ENCODE measurements at places on chromosomes 2 and 18.

DNA sequence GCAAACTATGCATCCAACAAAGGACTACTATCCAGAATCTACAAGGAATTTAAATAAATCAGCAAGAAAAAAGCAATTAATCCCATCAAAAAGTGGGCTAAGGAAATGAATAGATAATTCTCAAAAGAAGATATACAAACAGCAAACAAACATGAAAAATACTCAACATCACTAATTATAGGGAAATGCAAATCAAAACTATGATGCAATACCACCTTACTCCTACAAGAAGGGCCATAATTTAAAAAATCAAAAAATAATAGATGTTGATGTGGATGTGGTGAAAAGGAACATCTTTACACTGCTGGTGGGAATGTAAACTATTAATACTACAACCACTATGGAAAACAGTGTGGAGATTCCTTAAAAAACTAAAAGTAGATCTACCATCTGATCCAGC lies 164.7 kb downstream of the ZBTB7C start:
- no peak for DNase-seq

GRCh38 chr2:215436705-215437565 lies 1.1 kb upstream of the FN1 start:
- no peak for DNase-seq

DNA sequence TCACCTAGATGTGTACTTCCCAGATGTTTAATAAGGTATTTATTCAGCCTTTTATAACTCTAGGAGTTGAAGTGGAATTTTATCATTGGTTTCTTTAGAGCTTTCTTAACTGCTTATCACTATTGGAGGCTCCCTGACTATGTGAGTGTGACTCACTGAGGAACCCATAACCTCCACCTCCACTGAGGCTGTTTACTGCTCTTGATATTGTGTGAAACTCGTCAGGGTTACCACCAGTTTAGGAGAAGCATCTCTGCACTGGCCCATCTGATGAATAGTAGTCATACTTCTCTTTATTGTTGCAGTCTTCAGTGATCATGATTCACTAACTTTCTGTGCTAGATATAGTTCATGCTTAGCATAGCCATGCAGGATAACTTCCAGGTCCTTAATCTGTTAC lies 79.6 kb upstream of the UBXN4 start:
- no peak for DNase-seq

DNA sequence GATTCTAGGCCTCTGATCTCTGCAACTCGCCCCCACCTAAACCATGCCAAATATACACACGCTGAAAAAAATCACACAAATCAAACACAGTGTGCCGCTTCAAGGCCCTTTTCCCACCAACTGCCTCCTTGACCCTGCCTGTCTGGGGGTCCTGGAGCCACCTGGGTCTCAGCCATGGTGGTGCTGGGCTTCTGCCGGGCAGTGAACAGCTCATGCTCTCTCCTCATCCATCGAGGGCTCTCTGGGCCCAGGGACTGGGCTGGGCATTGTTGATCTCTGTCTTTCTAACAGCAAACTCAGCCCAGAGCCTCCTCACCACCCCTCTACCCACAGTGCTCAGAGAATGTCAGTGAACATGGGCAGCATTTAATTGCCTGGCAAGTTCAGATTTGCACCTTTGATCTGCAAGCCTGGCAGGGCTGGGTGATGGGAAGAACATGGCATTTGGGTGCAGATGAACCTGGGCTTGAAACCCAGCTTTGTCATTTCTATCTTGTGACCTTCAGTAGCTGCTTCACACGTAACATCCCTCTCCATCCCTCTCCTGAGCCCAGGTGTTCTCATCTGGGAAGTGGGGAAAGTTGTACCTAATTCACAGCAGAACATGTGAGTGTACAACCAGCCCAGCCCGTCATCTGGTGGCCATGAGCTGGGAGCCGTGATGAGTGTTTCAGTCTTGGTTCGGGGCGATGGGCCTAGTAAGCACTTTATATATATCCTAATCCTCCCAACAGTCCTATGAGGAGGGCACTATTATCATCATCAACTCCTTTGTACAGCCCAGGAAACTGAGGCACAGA lies 46.1 kb downstream of the SDC1 start:
- DNase-seq = no peak

GRCh38 chr18:11849841-11850634 lies 1.2 kb upstream of the CHMP1B start:
- peak; percentile 71 for DNase-seq

DNA sequence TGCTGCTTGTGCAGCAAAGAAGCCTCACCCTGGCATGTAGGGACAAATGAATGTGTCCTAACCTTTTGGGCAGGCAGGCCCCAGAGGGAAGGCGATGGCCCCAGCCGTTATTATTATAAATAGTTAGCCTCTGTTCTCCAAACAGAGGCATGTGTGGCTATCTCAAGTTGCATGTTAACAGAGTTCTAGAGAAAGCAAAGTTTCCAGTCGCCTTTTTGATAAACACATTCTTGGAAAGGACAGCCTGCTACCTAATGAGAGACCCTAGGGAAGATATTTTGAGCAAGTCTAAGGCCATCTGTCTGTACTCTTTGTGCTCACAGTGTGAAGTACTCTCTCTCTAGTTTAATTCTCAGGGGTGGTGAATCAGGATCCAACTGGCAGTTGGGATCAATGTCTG lies 97.4 kb upstream of the FHL2 start:
- no peak for DNase-seq

DNA sequence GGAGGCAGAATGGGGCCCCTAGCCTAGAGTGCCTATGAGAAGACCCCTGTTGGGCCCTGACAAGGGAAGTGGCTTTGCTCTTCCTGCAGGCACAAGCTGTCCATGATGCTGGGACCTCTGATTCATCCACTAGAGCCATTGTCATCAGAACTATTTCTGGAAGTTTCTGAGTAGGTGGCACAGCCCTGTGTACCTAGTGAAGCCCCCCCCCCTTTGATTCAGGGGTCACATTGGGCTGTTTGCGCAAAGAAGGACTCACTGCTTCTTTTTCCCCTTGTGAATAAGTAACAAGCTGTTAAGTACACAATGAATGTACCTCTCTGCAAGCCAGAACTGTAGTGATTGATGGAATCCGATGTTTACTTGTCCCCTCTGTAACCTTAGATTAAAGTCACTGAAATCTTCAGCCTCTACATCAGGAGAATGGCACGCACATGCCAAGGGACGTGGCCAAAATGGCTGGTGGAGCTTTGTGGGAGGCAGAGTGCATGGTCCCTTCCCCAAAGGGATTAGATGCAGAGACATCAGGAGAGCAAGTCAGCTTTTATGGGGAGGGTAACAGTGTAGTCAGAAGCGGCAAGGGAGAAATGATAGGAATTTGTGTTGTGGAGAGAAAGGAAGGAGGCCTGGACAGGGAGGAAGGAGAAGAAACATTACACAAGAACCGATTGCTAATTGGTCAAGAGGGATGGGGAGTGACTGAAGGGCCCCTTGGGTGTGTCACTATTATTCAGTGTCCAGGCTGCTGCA lies 267.6 kb upstream of the RAB12 start:
- no peak for DNase-seq

- no peak for DNase-seq
Observed at GRCh38 chr2:237154884-237155851, 69.5 kb downstream of the COPS8 start.

DNA sequence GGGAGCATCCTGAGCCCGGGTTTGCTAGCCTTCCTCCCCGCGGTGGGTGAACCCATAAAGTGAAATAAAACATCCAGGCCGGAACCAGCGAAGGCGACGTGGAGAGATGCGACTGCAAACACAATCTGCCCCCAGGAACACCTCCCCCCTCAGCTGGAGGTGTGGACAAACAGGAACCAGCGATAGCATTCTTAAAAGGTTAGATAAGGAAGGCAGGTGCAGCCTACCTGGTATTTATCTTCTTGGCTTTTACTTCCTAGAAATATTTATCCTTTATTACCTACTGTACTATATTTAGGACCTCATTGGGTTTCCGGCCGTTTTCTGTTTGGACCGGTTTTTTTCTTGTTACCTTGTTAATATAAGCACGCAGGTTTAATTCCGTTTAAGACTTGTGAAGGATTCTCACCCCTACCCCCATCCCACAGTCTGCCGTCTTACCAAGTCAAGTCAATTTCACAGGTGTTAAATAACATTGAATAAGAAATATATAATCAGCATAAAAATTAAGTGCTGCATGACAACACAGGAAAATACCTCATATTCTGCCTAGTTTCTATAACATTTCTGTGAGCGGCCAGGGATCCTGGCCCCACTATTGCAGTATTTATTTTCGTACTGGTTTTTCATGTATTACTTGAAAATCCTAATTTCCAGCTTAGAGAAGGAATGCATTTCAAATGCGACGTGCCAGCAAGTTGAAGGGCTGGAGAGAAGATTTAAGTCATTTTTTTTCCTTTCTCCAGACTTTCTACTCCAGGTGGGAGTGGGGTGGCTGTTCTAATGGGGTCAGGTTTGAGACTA lies 224.0 kb upstream of the ID2 start:
- DNase-seq = no peak

- DNase-seq = no peak
Observed at GRCh38 chr2:164456619-164457018, 164.7 kb downstream of the GRB14 start.

GRCh38 chr2:165618806-165619205 lies 149.3 kb downstream of the CSRNP3 start:
- DNase-seq = no peak

DNA sequence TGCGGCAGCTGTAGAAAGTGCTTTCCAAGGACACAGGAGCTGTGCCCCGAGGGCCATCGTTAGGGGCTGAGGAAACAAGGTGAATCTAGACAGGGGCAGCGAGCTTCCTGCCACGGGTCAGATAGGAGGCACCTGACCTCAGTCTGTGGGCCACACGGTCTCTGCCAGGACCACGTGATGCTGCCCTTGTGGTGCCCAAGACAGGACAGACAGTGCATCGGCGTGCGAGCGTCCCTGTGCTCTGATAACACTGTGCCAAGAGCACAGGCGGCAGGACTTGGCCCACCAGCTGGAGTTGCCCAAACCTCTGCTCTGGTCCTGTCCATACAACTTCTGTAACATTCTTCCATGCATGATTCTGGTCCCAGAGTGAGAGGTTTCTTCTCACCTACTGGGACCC lies 225.4 kb downstream of the TWIST2 start:
- DNase-seq = no peak

GRCh38 chr18:35634323-35634722 lies 52.8 kb downstream of the GALNT1 start:
- no peak for DNase-seq

DNA sequence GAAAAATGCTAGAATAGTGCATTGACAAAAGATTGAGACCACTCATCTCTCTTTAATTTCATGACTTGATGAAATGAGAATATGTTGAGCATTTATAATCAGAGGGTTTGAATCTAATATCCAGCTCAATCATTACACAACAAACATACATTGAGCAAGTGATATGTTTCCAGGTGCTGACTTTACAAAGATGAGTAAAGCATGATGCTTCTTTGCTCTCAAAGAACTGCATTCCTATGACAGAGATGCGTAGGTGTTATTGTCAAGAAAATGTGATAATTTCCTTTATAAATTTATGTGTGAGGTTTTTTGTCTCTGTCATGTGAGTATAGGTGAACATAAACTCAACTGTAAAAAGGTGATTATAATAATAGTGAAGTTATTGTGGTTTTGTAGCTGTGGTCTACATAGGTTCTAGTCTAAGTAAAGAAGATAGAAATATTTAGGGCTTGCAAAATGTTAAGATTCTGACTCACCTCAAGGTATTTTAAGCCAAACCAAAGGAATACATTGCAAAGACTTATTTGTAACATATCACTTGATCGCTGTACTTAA lies 389.8 kb downstream of the GALNT13 start:
- DNase-seq = no peak

- no peak for DNase-seq
Observed at GRCh38 chr2:234920836-234921235, 31.0 kb upstream of the SH3BP4 start.

- no peak for DNase-seq
Observed at GRCh38 chr18:40222776-40223175, 1732.3 kb upstream of the PIK3C3 start.

GRCh38 chr2:220356076-220356475 lies 728.6 kb downstream of the SLC4A3 start:
- DNase-seq = no peak

DNA sequence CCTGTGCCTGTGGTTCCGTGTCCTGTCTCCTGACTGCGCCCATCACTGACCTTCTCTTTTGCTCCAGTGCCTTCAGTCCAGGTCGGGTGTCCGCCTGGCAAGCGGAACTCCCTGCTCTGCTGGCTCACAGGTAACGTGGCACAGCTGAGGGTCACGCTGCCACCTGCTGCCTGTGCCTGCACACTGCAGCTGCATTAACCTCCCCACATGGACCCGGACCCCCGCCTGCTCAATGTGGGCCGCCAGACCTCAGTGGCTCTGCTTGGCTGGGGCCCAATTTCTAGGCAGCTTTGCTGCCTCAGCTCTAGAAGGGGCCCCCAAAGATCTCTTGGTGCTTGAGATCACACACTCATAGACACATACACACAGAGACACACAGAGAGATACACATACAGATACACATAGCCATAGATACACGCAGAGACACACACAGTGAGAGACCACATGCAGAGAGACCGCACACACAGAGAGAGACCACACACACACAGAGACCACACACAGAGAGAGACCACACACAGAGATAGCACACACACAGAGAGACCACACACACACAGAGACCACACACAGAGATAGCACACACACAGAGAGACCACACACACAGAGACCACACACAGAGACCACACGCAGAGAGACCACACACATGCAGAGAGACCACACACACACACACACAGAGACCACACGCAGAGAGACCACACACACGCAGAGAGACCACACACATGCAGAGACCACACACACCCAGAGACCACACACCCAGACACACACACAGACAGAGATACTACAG lies 14.9 kb upstream of the CNNM3 start:
- DNase-seq = peak; percentile 63

DNA sequence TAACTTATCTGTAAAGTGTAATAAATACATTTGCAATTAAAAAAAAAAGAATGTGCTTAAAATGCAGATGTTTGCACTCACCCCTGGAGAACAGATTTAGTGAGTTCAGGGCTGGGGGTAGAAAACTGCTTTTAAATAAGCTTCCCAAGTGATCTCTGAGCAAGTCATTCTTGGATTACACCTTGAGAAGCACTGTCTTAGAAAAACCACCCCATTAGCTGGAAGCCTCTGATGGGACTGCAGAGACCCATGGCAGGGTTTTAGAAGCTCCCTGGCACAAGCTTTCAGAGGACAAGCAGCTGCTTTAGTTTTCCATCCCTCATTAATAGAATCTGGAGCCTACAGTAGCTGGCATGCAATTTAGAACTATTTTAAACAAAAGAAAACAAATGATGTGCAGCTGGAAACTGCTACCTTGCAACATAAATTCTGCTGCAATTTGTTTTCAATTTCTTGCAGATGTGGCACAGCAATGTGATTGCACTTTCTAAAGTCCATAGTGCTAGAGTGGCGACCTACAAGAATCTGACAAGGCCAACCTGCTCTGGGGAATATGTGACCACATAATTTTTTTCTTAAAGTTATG lies 141.5 kb downstream of the CDC42EP3 start:
- DNase-seq = no peak

Data from KBM-7 (cell line).